ENCODE measurements at places on chromosomes 5 and 9. TPM values are rescaled to one million over a fixed set of nuclear protein-coding genes. Genes with fewer than 3 reads are reported as not detected.

The CATSPER3 gene
- total RNA-seq: 0.51 TPM

DNA sequence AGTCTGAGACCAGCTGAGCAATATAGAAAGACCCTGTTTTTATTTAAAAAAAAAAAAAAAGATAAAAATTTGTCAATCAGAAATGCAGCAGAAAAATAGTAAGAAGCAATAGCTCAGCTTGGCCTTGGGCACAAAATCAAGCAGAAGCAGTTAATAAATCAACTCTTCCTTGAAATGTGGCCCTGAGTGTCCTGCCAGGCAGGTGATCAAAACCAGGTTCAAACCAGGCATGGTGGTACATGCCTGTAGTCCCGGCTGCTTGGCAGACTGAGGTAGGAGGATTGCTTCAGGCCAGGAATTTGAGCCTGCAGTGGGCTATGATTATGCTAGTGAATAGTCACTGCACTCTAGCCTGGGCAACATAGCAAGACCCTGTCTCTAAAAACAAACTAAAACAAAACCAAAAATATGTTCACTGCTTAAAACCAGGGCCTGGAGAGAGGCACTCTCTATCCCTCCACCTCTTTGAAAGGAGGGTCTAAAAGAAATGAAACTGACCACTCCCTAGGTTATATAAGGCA is 27.9 kb upstream of the KLF9 start:
- no peak overlapping the region for H3K4me3 ChIP-seq
- H3K27me3 ChIP-seq: no peaks in the 10 kb centered on the region
- H3K4me1 ChIP-seq: peaks cover 9% of the 10 kb centered on the region
- H3K27ac ChIP-seq: no peak overlapping the region
- DNase-seq: no peak
- H3K36me3 ChIP-seq: no peaks in the 10 kb centered on the region

The NKD2 gene
- total RNA-seq: 1.4 TPM

GRCh38 chr5:28404363-28405071 is 1366.1 kb upstream of the CDH9 start:
- H3K36me3 ChIP-seq: no peaks in the 10 kb centered on the region
- no peak overlapping the region for H3K27ac ChIP-seq
- no peaks in the 10 kb centered on the region for H3K4me1 ChIP-seq
- no peak for DNase-seq
- no peak overlapping the region for H3K4me3 ChIP-seq
- H3K27me3 ChIP-seq: no peaks in the 10 kb centered on the region

The TAF11L5 gene
- total RNA-seq: not detected

DNA sequence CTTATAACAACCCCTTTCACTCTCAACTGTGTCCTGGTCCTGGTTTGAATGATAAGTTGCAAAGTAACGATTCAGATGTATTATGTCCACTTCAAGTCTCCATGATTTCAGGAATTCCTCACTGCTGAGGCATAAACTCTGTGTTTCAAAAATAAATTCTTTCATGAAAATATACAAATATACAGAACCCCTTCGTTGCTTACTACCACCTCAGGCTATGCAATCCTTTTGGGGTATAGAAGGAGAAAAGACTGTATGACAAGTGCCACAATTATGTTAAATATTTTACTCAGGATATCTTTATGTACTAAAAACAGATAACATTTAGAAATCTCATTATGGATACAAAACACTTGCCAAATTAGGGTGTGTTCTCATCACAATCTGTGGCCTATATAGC is 190.7 kb downstream of the KCTD16 start:
- no peaks in the 10 kb centered on the region for H3K4me1 ChIP-seq
- no peak overlapping the region for H3K27ac ChIP-seq
- DNase-seq: no peak
- no peaks in the 10 kb centered on the region for H3K36me3 ChIP-seq
- H3K27me3 ChIP-seq: no peaks in the 10 kb centered on the region

DNA sequence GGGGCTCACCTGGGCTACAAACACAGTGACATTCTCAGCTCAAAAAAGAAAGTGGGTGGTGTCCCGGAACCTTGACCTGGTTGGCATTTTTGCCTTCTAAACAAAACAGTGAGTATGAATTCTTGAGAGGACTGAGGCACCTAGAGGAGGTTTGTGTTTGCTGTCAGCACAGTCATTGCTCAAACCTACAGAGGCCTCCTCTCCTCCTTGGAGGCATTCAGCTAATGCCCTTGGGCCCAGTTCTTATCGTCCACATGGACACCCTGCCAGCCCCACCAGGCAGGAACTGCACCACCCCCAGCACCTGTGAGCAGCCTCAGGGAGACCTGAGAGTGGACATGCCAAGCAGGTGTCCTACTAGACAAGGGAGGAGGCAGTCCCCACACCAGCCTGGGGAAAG is 156.7 kb downstream of the SYK start:
- DNase-seq: no peak
- H3K27ac ChIP-seq: no peak overlapping the region
- H3K36me3 ChIP-seq: no peaks in the 10 kb centered on the region
- H3K27me3 ChIP-seq: no peaks in the 10 kb centered on the region
- H3K4me3 ChIP-seq: no peak overlapping the region

DNA sequence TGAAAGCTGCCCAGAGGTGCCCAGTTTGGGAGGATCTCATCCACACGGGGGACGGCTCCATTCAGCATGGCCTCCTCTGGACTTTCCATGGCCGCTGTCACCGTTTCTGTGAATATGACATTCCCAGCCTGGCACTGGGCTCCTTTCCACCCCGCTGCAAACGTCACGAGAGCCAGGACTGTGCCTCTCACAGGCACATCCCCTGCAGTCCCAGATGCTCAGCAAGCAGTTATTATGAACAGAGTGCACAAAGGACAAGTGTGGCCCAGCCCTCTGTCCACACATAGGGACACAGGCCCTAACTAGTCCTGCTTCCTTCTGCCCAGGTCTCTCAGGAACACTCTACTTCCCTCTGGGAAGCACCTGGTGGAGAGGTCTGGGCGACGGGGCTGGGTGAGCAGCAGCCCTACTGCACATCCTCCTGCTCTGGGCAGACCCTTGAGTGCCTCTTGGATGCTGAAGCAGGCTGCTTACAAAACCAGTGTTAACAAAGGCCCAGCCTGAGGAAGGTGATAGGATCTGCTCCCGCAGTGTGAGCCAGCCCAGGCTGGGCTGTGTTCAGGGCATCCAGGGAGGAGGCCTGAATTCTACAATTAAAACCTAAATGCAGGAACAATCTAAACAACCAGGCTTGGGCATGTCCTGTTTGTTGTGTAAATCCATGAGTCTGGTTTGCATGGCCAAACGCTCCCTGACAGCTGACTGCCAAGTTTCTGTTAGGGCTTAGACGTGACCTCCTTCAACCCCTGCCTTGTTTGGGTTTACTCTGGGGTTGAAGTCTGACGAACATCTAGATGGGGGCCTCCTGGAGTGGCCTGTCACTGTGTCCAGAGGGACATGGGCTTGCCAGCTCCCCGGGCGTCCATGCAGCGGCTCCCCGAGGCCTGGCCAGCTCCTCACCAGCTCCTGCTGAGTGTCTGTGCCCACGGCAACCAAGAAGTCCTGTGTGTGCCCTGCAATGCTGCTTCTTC is 269.8 kb downstream of the GADD45G start:
- peak; percentile 64 for DNase-seq
- H3K36me3 ChIP-seq: no peaks in the 10 kb centered on the region
- peaks cover 5% of the 10 kb centered on the region for H3K4me1 ChIP-seq
- H3K27me3 ChIP-seq: no peaks in the 10 kb centered on the region

DNA sequence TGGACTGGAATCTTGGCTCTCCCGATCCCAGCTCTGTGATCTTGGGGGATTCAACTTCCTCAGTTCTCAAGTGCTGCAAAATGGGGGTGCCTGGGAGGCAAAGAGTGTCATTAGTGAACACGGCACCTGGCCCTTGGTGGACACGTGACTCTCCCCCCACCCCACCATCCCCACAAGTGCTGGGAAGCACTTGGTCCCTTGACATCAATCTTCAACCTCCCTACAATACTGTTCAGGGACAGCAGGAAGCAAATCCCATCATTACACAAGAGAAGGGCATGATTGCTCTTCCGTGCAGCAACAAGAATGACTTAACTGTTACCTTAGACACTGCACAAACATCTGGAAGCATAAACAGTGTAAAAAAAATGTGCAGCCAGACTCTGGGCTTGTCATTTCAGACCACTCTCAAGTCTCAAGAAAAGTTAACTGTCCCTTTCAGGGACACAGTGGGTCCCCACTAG is 61.4 kb downstream of the PSMB7 start:
- peaks cover 30% of the 10 kb centered on the region for H3K4me1 ChIP-seq
- H3K36me3 ChIP-seq: peaks cover 74% of the 10 kb centered on the region
- H3K4me3 ChIP-seq: no peak overlapping the region
- peak; percentile 29 for DNase-seq
- peak overlapping the region; percentile 39 for H3K27ac ChIP-seq

The CDX1 gene
- not detected for total RNA-seq

DNA sequence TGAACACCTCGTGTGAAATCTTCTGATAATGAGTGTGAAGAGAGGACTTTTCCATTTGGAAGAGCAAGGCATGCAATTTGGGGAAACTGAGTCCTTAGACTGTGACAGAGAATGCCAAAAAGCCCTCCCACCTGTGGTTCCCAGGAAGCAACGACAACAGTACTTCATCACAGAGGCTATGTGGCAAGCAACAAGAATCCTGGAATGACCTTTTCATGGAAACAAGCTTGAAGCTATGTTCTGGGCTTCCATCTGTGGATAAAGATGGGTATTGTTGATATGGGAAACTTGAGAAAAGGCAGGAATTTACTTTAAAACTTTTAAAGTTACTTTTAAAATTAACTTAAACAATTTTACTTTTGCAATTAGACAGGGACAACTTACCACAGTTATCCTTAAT is 131.2 kb upstream of the ANKH start:
- no peak overlapping the region for H3K4me3 ChIP-seq
- no peaks in the 10 kb centered on the region for H3K36me3 ChIP-seq

The PTPN3 gene
- 0.49 TPM for total RNA-seq

- H3K36me3 ChIP-seq: no peaks in the 10 kb centered on the region
- H3K4me1 ChIP-seq: peaks cover 100% of the 10 kb centered on the region
These were observed 52.2 kb downstream of the C9orf152 start for GRCh38 chr9:110155751-110156150.

DNA sequence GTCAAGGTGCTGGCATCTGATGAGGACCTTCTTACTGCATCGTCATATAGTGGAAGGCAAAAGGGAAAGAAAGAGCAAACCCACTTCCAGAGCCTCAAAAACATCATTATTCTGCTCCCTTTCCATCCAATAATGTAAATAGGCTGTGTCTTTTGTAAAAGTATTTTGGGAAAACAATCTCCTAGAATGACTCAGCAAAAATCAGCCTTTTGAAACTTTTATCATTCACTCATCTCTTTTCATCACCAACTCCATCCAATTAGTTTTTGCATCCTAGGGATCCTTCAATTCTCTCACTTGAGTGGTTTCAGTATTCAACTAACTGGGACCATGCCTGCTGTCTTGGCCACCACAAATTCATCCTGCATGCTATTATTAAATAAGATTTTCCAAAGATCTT is 39.8 kb upstream of the TLR4 start:
- H3K27ac ChIP-seq: no peak overlapping the region
- DNase-seq: no peak
- no peaks in the 10 kb centered on the region for H3K4me1 ChIP-seq
- no peak overlapping the region for H3K4me3 ChIP-seq
- H3K36me3 ChIP-seq: no peaks in the 10 kb centered on the region

The TMEM8B gene
- 2.9 TPM for total RNA-seq

- no peak for DNase-seq
- H3K27me3 ChIP-seq: no peaks in the 10 kb centered on the region
- no peak overlapping the region for H3K27ac ChIP-seq
These were observed 1.4 kb upstream of the CERCAM start for GRCh38 chr9:128419061-128419925.

Measured in spleen (tissue), 13 donors.